ENCODE measurements at places on chromosomes 7 and 10.

DNA sequence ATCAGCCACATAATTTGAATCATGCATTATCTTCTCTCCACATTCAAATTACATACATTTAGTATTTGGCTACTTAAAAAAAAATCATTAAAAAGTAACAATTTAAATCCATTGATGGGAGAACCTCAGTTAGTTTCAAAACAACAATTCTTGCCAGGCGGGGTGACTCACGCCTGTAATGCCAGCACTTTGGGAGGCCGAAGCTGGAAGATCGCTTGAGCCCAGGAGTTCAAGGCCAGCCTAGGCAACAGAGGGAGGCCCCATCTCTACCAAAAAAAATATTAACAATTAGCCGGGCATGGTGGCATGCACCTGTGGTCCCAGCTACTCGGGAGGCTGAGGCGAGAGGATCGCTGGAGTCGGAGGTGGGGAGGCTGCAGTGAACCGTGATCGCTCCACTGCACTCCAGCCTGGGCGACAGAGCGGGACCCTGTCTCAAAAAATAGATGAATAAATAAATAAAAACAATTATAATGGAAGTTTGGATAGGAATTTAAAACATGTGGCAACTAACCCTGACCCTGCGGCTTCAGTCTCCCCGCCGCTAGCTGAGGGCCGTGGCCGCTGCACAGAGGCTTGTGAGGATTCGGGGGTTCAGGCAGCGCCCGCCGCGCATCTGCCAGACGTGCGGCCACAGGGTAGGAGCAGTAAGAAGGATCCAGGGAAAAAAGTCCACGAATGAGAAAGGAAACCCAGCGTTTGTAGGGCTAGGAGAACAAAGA is 1.1 kb upstream of the CSGALNACT2 start:
- no peak for DNase-seq

GRCh38 chr7:103009466-103010185 is 65.0 kb downstream of the FBXL13 start:
- DNase-seq: no peak

DNA sequence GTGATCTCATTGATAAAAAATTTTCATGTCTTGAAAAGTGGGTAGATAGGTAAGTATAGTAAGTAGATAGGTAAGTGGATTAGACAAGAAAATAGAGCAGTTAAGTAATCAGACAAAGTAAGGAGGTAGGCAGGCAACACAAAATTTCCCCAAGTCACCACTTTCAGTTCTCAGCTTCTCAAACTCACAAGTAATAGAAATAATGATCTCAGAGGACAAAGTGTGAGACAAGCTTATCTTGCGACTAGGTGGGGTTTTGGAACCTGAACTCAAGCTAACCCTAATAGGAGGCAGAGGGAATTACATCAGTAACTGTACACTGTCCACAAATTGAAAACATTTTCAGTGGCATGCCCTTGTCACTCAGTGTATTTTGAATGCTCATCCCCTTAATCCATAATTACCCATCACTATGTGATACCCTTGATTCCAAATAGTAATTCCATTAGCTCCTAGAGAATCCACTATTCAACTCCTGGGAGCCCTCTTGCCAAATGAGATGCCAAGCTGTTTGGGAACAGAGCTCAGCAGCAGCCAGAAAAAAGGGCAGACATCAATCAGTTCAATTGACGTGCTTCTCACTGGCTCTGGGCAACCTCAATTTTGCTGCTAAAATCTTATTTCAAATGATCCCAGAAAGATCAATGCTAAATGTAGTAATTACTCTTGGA is 703.2 kb downstream of the XPNPEP1 start:
- no peak for DNase-seq

DNA sequence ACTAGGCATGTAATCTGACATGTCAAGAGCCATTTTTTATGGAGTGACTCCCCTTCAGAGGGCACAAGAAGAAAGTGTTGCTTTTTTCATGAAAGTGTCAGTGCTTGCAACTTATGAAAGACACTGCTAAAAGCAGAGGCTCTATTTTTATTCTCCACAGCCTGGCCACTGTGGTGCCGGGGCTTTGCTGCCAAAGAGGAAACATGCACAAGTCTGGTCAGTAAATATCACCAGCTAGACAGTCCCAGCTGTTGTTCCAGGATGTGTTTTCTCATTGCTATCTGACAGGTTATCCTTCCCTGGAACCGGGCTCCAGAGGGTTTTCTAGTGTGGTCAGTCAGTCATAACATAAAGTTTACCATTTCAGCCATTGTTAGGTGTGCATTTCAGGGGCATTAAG is 180.7 kb upstream of the PITRM1 start:
- DNase-seq: no peak

GRCh38 chr7:81469869-81470723 is 299.8 kb downstream of the HGF start:
- DNase-seq: peak; percentile 74

- no peak for DNase-seq
Measured at GRCh38 chr7:48102530-48102929, 13.5 kb downstream of the UPP1 start.

DNA sequence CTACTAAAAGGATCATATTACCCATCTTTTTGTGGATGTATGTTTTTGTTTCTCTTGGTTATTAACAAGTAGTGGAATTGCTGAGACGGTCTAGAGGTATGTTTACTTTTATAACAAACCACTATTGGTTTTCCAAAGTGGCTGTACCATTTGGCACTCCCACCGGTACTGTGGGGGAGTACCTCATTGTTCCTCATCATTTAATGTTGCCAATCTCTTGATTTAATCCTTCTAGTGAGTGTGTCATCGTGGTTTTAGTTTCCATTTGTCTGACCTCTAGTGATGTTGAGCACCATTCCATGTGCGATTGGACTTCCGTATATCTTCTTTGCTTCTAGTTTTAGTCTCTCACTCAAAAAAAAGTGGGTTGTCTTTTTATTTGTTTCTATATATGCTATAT is 50.4 kb downstream of the RBM33 start:
- no peak for DNase-seq

DNA sequence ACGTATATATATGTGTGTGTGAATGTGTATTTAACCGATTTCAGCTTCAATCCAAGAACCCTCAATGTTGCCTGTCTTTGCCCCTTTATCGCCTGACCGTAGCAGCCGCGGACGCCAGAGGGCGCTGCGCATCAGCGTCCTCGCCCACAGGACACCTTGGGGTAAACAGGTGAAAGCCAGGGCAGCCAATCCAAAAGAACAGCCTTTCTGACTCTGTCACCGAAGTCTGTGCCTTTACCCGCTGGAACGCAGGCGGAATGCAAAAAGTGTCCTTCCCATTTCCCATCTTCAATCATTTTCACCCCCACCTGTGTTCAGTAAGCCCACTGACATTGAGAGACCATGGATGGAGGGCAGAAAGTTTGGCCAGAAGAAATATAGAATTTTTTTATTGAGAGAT is 3.6 kb downstream of the NXPH1 start:
- DNase-seq: no peak

DNA sequence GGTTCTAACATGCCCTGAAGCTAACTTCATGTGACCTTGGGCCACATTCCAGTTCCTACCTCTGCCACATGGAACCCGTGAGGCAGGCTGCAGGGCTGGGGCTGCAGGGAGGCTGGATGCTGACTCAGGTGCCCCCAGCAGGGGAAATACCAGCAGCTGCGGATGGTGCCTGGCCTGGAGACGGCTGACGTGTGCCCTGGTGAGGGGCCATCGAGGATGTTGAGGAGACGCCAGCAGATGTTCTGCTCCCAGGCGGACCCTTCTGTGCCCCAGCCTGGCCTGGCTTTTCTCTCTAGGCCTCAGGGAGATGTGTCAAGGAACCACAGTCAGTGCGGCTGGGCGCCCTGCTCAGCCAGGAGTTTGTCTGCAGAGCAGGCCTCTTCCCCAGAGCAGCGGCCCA is 8.8 kb downstream of the BAG3 start:
- no peak for DNase-seq

DNA sequence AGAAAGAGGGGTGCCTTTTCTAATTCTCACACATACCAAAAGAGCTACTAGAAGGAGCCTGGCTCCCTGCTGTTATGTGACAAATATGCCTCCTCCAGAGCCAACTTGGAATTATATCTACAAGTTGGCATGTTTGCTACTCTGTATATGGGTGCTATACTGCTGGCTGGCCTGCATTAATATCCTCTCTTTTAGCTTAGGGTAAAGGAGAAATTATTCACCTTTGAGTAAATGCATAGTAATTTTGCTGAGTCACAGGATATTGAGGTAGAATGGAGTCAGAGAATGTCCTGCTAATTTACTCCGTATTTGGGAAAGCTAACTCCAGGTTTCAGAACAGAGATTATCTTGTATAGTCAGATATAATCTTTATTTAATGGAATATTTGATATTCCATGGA is 24.2 kb upstream of the LIPN start:
- DNase-seq: no peak

GRCh38 chr7:159056737-159057136 is 87.9 kb downstream of the VIPR2 start:
- no peak for DNase-seq

DNA sequence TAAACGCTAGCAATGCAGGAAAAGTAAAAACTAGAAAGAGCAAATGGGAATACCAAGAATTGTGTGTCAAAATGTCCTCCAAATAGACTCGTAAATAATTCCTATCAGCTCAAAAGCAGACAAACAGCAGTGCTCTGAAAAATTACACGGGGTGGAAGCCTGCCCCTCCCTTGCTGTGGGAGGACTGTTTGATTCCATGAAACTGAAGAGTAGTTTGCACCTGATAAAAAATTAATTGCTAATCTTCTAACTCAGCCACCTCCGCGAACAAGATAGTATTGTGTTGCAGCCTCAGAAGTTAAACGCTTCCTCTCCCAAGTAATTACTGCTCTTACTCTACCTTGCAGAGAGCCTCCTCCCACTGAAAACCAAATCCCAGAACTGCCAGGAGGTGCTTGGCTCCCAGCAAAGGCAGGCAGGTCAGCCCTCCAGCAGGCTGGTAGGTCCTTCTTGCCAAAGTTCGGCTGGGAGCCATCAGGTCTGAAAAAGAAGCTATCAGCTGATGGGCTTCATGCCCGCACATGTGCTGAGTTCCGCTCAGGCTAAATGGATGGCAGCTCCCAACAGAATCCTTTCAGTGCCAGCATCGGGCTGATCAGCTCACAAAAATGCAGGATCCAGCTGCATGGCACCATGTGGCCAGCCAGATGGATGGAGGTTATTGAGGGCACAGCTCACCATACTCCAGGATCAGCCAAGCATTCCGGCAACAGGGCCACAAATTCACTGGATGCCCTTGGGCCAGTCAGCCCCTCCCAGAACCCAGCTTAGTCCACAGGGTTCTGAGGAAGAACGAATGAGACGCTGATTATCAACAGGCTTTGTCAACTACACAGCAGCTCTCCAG is 37.1 kb downstream of the MAD1L1 start:
- DNase-seq: no peak

- no peak for DNase-seq
Measured at GRCh38 chr7:48004638-48005037, 24.3 kb downstream of the SUN3 start.

DNA sequence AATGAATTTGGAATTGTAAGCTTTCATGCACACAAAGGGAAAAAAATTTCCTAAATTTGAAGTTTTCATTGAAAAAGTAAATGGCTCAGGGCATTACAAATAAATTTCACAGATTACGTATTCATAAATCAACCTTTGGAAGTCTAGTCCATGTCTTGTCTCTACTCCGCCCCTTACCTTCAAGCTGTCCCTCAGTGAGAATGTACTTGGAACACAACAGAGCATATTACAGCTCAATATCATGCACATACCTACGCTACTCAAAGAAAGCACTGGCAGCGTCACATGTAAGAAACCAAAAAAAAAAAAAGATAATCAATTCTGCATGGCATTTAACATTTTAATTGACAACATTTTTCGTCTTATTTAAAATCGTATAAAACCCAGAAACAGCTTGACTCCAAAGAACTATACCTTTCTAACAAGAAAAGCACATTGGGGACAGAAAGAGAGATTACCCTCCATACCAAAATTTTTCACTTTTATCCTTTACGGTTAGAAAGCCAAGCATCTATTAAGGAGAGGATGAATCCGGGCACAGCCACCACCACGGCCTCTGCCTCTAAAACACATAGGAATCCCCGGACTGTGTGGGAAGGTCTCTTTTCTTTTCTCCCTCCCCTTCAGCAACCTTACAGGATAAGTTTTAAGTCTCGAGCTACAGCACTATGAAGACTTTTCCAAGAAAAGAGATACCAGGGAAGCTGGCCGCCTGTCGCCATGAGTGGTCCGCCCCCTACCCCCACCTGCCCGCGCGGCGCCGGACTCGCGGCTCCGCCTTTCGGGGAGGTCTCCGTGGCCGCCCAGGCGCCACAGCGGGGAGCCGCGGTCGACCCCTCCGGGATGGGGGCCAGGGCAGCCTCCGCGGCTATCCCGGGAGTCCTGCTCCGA is 1.1 kb downstream of the JMJD1C start:
- DNase-seq: no peak

- DNase-seq: no peak
Measured at GRCh38 chr7:151289891-151290290, 41.4 kb upstream of the SMARCD3 start.

DNA sequence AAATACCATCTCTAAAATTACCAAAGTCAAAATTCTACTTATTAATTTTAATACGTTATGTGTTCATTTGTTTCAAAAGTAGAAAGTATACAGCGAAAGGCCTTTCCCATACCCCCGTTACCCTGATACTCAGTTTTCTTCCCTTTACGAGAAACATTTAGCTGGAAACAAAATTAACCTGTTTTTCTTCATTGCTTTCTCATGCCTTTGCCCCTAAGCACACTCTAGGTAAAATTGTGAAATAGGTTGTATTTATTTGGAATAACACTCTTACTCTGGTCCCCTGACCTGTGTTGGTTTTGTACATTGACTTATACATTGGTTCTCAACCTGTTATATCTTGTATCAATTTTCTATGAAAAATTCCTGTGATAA is 47.1 kb downstream of the GLCCI1 start:
- DNase-seq: no peak

- DNase-seq: peak; percentile 55
Measured at GRCh38 chr7:128886391-128887168, 23.9 kb downstream of the ATP6V1F start.

- no peak for DNase-seq
Measured at GRCh38 chr7:35721288-35721687, 26.4 kb upstream of the HERPUD2 start.

GRCh38 chr7:21352540-21353387 is 75.1 kb upstream of the SP4 start:
- DNase-seq: no peak

DNA sequence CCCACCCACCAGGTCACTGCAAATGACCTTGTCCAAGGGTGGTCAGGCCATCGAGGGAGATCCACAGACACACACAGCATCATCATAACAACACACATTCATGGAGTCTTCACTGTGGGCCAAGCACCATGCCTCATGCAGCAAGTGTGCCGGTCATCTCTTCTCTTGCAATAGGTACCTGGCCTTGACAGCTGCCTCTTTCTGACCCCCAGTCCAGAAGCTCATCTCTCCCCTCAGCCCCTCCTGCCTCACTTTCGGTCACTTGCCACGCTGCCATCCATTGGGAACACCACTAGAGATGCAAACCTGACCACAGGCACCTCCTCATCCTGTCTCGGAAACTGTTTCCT is 75.9 kb downstream of the OAT start:
- no peak for DNase-seq

DNA sequence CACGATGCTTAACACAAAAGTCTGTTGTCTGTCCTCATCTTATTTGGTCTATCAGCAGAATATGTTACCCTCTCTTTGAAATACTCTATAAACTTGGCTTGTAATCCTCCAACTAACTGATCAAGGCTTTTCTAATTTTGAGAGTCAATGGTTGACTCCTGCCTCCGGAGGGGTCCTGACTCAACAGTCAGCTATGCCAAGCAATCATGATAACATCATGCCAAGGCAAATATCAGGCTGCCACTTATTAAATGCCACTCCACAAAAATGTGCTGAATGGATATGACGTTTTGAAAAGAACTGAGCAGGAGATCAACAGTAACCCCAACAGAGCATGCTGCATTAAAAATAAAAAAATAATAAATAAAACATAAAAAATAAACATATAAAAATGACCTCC is 116.1 kb downstream of the PARD3 start:
- no peak for DNase-seq

All from right cardiac atrium (tissue), 5 donors.